Stimulated activated CD4-positive, alpha-beta T cell treated with anti-CD3 and anti-CD28 coated beads, Interleukin-15, amount 100 ng/mL, for 48 hours (primary cell): ENCODE measurements at places on chromosomes 5 and 9.

DNA sequence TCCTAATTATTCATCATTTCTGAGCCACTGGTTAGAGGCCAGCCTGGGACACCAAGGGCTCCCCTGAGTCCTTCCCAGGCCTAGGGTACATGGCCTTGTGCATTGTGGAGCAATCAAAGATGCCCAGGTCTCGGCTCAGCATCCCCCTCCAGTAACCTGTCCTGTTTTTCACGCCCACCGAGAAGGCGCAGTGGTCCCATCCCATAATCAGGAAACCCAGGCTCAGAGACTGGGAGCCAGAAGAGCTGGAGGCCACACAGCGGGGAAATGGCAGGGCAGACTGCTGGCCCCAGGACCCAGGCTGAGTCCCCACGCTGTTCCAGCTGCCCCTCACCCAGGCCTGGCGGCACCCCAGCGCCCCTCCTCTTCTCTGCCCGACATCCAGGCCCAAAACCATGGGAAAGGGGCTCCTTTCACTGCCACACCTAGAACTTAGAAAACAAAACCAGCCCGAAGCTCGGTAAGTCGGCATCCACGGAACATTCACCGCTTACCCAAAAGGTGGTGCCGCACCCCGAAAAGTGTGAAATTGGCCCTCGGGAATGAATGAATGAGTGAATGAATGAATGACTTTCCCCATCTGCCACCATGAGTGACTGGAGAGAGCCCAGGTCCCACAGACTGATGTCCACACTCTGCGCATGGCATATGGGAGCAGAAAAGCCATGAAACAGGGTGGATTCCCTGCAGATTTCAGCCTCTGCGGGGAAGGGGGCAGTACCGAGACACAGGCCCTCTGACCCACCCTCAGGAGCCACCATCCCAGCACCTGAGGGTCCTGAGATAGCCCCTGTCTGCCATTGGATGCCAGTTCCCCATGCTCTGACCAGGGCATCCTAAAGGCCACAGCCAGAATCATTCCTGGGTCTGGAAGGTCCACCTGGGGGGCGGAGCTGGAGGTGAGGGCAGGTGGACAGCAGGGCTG is 132.5 kb downstream of the OLFM1 start:
- no peak for DNase-seq

DNA sequence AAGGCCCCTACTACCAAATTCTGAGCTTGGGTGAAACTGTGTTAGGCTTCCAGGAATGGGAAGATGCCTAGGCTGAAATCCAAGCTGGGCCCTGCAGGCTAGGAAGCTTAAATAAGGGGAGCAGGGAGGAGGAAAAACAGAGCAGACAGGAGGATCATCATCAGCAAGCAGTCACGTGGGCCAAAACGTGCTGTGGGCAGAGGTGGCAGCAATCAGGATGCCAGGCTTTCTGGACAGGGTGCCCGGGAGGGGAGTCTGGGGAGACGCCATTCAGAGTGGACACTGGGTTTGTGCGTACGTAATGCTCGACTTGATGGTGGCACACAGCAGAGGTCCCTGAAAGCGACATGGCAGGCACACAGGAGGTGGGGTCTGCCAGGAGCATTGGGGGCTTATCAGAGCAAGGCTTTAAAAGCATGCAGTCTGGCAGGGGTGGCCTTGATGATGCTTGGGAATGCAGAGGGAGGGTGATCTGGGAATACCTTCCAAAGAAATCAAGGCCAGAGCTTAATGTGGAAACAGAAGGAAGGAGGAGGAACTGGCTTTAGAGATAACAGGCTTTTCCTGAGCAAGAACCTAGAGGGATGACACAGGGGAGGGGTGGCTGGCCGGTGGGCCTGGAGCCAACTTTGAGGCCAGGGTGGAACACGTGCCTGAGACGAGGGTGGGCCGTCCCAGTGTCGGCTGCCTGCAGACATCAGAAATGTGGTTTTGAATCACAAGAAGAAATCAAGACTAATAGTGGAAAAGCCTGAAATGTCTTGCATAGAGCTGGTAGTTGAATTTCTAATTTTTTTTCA is 212.5 kb downstream of the GADD45G start:
- no peak for DNase-seq

- no peak for DNase-seq
Observed at GRCh38 chr5:139849942-139850341, 54.3 kb downstream of the PSD2 start.

- no peak for DNase-seq
Observed at GRCh38 chr9:37197158-37198038, 77.0 kb downstream of the ZCCHC7 start.

DNA sequence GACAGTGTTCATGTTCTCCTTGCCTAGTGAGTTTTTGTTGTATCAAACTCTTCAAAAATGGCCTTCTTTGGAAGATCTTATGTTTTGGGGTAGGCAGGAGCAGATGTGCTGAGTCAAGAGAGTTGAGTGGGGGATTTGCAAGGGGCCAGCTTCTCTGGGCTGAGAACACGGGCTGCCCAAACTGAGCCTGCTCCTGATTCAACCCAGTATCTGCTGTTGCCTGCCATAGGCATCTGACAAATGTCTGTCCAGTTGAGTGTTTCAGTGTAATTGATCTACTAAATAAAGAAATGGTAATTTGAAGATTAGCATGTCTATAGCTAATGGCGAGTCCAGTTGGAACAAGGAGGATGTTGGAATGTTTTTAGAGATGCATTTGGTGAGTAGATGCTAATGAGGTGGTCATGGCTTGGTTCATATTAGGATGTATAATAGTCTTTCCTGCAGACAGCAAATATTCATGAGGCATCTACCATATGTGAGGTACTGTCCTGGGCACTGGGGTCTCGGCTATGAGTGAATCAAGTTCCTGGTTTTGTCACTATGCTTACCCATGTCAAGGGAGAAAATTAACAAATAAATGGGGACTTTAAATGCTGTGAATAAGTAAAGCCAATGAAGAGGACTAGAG is 119.5 kb downstream of the ADCY2 start:
- no peak for DNase-seq
